Cardiac ventricle fibroblast (primary cell): ENCODE measurements at places on chromosomes 5 and 9. TPM values are rescaled to one million over a fixed set of nuclear protein-coding genes. Genes with fewer than 3 reads are reported as not detected.

Gene TSSK1B
- total RNA-seq: 0.10 and 0.12 TPM in 2 replicates

Gene AIF1L
- total RNA-seq: 0.75 and 0.88 TPM in 2 replicates

Gene PCDHGA5
- total RNA-seq: 3.0 and 3.1 TPM in 2 replicates

Gene CBY3
- total RNA-seq: not detected in 2 replicates

Gene SHISAL2B
- not detected in 2 replicates for total RNA-seq

Gene IFNK
- total RNA-seq: not detected in 2 replicates

Gene ITGA1
- total RNA-seq: 5.1 and 20.9 TPM in 2 replicates

Gene C9orf50
- total RNA-seq: 0.12 TPM in 1 of 2 replicates, not detected in the other

Gene ZDHHC12
- total RNA-seq: 27.4 and 36.9 TPM in 2 replicates

Gene GARNL3
- 2.1 and 3.9 TPM in 2 replicates for total RNA-seq

Gene CDX1
- not detected in 2 replicates for total RNA-seq

Gene CAPSL
- total RNA-seq: not detected in 2 replicates

Gene KCNN2
- total RNA-seq: 0.12 TPM in 1 of 2 replicates, not detected in the other

Gene VLDLR
- total RNA-seq: 3.7 and 4.2 TPM in 2 replicates

Gene SLCO6A1
- total RNA-seq: not detected in 2 replicates
